Lower leg skin (tissue), 4 donors: ENCODE measurements at places on chromosomes 6 and 20. TPM values are rescaled to one million over a fixed set of nuclear protein-coding genes. Genes with fewer than 3 reads are reported as not detected.

Gene POLR1H
- 37.8 TPM for total RNA-seq

Gene CALHM4
- total RNA-seq, result not detected

GRCh38 chr20:10696650-10697049 is 22.9 kb upstream of the JAG1 start:
- DNase-seq, result no peak

Gene EYA4
- total RNA-seq, result not detected

DNA sequence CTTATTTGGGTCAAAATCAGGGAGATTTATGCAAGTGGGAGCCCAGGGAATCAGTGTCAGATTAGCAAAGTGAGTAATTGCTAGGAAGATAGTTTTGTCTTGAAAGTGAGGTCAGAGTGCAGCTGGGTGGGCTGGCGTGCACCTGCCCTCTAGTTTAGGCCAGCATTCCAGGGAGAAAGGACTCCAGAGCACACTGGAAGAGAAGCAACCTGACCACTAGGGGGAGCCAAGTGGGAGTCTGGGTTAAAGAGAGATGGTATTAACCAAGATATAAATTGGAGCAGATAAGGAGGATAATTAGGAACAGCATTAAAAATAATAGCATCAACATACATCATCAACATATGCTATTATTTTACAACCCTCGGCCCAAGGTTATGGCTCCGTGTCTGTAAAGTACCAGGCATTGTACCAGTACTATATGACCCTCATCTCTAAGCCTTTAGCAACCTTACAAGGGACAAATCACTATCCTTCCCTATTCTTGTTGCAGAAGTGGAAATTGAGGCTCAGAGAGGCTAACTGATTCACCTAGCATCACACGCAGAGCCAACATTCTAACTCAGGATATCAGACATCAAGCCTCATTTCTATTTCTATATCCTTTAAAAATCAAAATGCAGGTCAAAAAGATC is 57.8 kb downstream of the SLC2A10 start:
- DNase-seq, result no peak

GRCh38 chr6:125791151-125791819 is 525 bp downstream of the NCOA7 start:
- peak; percentile 47 for DNase-seq
